Jurkat, Clone E6-1 (cell line): ENCODE measurements at places on chromosomes 7 and 10.
A peak's percentile ranks its signal among the peaks of the same experiment; 100 is the strongest.

DNA sequence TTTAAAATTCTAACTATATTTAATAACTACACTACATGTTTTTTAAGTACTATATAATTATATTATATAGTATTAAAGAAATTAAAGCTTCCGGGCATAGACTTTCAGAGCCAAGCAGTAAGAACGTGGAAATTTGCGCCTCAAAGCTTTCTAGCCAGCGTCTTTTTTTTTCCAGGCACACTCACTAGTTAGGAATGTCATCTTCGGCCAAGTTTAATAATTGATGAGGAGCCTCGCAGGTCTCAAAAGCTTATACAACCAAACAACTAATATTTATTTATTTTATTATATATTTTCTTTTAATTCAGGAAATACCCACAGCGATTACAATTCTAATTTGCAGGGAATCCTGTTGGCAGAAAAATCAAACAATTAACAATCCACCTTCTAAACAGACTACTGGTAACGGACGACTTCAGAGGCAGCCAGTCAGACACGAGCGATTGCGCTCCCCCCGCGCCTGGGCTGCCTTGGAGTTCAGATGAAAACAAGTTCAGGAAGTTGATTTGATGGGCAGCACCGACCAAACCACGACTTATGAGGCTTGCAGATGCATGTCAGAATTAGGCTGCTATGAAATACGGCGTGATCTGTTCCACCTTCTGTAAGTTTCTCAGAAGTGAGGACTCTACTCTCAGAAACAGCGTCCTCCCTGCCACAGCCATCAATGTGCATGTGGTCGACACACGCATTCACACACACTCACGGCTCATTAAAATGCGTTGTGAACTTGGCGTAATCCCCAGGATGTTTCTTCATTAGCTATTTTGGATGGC is 431.8 kb upstream of the MGMT start:
- DNase-seq = no peak

- no peak for DNase-seq
These were observed 15.5 kb upstream of the TSPAN12 start for GRCh38 chr7:120873401-120873800.

- DNase-seq = no peak
These were observed 19.7 kb downstream of the BHLHA15 start for GRCh38 chr7:98230746-98231471.

DNA sequence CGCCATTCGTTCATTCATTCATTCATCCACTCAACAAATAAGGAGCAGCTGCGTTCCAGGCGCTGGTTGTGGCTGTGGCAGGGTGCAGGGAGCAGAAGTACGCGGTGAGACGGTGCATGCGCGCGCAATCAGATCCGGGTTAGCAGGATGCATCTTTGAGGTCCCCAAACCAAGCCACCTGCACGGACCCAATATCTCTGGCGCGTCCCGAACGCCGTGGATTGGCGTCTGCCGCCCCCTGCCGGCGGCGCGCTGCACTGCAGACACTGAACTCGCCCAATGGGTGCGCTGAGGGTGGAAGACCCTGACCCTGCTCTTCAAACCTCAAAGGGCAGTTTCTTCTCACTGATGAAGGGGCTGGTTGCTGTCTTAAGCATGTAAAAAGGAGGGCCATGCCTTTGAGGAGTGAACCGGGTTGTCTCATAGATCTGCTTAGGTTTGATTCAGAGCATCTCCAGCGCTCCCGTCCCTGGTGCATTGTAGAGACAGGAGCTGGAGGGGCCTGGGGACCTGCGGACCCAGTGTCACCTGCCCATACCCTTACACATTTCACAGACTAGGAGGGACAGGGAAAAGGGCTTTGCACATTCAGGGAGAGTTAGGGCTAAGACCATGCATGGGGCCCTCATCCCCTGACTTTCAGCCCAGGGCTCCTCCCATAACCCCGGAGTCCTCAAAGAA is 102.5 kb downstream of the RAMP3 start:
- DNase-seq = peak; percentile 48
